ENCODE measurements at places on chromosomes 2 and 18.

DNA sequence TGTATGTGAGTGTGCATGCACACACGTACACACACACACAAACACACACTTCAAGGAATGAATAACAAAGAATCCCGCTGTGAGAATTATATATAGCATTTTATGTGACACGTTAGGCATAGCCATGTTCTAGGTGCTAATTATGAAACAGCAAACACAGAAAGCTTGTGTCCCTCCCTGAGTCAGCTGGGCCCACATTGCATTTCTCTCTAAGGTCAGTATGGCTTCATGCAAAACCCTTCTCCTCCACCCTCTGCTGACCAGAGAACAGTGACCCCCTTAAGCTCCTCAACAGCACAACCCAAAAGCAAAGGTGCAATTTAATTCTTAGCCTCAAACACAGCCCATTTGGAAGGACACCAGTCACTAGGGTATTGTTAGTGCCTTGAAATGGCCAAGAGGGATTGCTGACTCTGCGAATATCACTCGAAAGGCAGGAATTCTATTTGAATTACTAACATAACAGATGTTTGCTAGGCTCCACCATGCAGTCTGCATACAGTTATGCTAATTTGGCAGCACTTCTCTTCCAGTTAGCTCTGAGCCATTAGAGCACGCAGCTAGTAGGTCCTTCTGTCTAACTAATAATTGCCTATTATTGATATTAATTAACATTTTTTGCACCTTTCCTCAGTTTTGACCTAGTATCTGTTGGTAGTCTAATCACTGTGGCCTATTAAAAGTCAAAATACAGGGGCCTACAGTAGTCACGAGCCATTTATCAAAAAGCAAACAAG lies 149.0 kb downstream of the LNPK start:
- DNase-seq, result no peak

DNA sequence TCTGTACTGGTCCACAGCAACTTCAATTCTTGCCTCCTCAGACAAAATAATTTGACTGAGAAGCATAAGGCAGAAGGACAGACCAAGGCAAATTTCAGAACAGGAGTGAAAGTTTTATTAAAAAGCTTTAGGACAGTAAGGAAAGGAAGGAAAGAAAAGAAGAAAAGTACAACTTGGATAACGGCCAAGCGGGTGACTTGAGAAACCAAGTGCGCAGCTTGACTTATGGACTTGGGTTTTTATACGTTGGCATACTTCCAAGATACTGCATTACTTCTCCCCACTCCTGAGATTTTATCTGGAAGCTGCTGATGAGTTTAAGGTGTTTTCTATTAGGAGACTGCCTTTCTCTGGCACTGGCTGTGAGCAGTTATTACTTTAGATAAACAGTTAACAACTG lies 64.7 kb downstream of the CCDC178 start:
- no peak for DNase-seq

- DNase-seq, result no peak
Observed at GRCh38 chr2:151638191-151638933, 95.9 kb downstream of the NEB start.

DNA sequence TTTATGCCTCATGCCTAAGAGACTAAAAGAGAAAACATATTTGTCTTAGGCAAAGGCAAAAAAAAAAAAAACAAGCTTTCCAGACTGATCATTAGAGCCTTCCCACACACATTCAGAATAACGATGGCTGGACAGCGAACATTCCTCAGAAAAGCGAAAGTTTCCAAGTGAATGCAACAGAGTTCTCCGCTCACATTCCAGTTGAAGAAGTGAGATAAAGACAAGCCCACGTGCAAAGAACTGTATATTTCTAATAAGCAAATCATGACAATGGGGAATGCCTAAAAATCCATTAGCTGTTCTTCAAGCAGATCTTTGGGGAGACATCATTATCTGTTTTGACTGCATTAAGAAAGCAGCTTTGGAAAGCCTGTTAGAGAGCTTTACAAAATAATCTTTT lies 347.9 kb downstream of the METTL4 start:
- no peak for DNase-seq

DNA sequence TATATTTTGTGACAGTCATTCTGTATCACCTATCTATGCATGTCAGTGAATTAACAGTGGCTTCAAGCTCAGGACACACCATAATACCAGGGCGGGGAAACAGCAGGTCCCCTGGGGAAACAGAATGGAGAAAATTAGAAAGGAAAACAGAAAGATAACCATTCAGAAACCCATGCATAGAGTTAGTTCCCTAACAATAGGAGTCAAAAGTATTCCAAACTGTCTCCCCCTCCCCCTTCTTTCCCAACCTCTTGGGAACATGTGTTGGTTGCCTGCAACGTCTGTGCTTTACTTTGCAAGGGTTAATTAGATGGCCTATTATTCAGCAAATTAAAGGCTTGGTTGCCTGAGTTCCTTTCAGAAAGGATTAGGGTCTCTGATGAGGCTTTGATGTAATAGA lies 176.4 kb downstream of the MYO3B start:
- DNase-seq, result no peak

DNA sequence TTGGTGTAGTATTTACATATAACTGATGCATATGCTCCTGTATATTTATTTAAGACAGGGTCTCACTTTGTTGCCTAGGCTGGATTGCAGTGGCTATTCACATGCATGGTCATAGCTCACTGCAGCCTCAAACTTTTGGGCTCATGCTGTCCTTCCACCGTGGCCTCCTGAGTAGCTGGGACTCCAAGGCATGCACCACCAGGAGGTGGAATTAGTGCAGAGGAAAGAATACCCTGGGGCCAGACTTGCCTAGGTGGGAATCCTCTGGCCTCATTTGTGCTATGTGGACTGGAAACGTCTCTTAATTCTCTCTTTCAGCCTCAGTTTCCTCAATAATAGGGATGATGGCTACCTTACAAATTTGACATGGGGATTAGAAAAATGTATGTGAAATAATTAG lies 2.3 kb downstream of the CEP192 start:
- DNase-seq, result no peak

DNA sequence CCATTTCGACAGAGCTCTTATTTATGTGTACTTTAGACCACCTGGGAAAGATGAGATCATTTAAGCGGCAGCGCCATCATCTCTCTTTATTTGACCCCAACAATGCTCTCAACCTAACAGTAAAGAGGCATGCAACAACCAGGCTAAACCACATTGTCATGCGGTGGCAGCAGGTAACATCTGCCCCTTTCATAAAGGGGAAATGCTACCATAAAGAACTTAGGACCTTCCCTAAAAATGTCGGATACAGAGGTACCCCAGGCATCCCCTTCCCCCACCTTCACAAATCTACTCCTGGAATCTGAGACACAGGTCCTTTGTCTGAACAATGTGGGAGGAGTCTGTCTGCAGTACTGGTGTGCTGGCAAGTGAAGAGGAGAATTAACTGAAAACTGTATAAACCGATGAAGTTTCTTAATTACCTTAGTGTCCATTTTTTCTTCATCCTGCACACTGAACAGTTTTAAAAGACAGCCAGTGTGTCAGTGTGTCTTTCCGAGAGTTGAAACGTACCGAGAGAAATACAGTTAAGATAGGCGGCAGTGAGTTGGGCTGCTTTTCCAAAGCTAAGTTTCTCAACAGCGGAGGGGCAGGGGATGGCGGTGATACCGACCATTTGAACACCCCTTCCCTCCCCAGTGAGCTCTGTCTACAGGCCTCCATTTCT lies 1.9 kb downstream of the MEX3C start:
- DNase-seq, result no peak

GRCh38 chr2:19050354-19050753 lies 308.1 kb downstream of the OSR1 start:
- DNase-seq, result no peak

DNA sequence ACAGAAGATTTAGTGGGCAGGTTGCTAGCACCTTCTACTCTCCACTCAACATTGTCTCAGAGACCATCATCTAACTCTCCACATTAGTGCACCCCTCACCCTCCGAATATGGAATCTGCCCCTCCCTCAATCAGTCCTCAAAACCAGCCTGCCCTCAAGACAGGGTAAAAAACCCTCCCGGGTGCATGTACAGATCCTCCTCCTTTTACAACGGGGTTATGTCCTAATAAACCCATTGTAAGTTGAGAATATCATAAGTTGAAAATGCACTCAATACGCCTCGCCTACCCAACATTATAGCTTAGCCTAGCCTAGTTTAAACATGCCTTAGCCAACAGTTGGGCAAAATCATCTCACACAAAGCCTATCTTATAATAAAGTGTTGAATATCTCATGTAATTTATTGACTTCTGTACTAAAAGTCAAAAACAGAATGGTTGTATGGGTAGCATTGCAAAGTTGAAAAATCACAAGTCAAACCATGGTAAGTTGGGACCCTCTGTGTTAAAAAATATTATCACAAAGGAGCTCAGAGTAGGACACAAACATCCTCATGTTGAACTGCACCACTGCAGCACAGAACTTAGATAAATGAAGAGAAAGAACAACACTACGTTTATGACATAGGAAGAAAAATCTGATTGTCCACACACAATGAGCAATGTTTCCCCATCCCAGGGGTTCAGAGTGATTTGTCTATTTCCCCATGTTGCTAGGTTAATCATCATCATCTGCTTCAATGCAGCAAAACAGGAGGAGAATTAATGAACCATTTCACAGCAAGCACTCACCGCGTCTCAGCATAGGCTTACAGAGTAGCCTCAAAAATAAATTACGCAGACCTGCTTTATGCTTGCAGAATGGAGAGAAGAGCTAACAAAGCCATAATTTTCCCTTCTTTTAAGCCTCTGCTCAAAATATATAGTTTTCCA lies 184.1 kb upstream of the ARL4C start:
- DNase-seq, result no peak

DNA sequence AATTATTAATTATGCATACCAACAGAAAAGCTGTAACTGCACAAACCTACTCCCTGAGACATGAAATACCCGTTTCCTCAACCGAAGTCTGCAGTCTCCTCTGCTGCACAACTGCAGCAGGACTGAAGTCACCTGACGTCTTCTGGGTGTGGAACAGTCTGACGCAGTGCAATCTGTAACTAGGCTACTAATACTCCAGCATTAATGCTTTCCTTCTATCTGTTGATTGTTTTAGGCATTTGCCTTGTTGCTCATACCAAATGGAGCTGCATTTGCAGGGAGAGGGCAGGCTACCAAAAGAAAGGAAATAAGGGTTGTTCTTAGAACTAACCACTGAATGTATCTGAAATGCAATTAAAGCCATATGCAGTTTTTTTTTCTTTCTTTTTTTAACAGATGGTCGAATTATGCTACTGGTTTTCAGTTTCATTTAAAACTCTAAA lies 40.1 kb downstream of the RTN4 start:
- DNase-seq, result no peak

GRCh38 chr2:237128845-237129592 lies 43.3 kb downstream of the COPS8 start:
- DNase-seq, result no peak

- no peak for DNase-seq
Observed at GRCh38 chr2:62200868-62201267, 5.0 kb downstream of the B3GNT2 start.

DNA sequence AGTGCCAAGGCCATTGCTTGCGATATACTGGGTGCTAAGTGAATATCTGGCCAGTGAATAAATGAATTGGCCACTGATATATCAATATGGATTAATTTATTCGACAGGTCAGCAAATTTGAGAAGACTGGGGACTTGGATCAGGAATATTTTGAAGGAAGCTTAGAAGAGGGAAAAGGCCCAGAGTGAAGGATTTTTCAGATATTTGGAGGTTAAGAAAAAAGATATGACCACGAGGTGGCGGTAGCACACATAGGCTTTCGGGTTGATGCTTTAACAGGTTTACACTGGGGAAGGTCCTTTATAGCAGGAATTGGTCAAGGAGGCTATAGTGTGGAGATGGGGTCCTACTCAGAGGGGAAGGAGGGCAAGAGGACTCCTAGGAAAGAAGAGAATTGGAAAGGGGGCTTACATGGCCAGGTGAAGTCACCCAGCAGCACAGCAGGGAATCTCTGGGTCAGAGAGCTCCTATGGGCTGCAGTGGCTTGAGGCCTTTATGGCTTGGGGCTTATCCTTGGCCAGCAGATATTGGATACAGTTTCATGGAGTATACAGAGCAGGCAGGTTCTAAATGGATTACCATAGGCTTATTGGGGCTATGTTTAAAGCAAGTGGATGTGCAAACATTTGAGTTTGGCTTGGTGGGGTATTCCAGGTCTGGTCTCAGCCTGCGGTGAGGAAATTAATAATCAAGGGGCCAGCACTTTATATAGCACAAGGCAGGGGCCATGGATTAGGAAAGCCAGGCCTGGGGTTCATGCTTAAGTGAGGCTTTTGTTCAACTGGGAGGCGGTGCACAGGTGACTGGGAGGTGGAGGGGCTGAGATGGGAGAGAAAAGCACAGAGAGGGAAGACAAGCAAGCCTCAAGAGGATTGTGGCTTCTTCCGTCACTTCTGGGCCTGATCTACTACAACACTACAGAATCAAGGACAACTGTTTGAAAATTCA lies 9.7 kb downstream of the IL1RN start:
- DNase-seq, result peak; percentile 67

GRCh38 chr2:61165946-61166345 lies 4.0 kb downstream of the C2orf74 start:
- DNase-seq, result no peak

GRCh38 chr2:111694700-111695101 lies 189.3 kb downstream of the ANAPC1 start:
- peak; percentile 54 for DNase-seq

- DNase-seq, result no peak
Observed at GRCh38 chr2:88018909-88019308, 2.6 kb upstream of the RNU2-63P start.

Measured in tibial nerve (tissue), 4 donors.